ENCODE measurements at places on chromosomes 12 and 14. TPM values are rescaled to one million over a fixed set of nuclear protein-coding genes. Genes with fewer than 3 reads are reported as not detected.

Gene NPFF
- polyA plus RNA-seq: 1.3 TPM

GRCh38 chr14:100281286-100282082, 24.8 kb downstream of the SLC25A29 start:
- no peak for DNase-seq

GRCh38 chr12:111168009-111168900, 200.6 kb downstream of the PHETA1 start:
- DNase-seq: no peak

DNA sequence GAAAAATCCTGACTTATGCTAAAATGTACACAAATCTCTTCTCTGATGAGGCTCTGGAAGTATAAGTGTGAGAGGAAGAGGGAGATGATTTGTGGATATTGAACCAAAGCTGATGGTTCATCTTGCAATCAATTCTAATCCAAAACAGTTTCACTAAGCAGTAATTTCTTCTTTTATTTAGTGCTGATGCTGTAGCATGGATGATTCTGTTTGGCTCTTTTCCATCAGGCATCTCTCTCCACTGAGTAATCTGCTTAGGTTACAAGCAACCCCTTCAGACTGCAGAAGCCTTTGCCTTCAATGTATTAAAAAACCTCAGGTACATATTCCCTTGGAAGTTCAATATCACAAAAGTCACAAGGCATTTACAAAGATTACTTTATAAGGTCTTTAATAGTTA, 159.1 kb upstream of the CCDC198 start:
- no peak for DNase-seq

DNA sequence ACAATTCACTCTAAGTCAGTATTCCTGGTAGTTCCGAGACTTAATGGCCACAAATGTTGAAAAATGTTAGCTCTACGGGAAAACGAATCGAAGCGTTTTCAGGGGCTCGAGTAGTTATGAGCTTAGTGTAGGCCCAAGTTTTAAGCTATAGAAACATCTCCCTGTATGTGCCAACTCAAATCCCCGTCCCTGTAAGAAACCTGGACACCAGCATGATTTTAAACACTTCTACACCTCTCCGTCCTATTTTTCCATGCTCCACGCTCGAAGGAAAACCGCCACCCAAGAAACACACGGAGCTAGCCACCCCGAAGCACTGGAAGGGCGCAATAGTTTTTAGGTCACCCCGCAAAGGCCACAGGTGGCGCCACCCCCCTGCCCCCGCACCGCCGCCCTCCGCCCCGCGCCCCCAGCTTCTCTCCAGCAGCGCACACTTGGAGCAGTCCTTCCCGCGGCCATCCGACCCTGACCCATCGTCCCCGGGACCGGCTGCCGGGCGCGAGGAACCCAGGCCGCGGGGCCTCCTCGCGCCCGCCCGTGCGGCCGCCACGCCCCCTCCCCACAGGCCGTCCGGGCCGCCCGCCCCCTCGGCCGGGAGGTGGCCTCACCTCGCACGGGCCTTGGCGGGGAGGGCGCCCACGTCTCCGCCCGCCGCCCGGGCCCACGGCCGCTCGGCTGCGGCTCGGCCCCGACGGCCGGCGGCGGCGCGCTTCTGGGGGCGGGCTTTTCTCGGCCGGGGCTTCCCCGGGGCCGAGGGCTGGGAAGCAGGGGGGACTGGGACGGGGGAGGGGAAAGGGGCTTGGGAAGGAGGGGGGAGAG, 522 bp downstream of the R3HDM2 start:
- peak; percentile 81 for DNase-seq

- peak; percentile 81 for DNase-seq
Observed at GRCh38 chr12:117032593-117033381, 66.4 kb downstream of the TESC start.

- no peak for DNase-seq
Observed at GRCh38 chr14:22380571-22381407, 208.2 kb downstream of the DAD1 start.

- DNase-seq: no peak
Observed at GRCh38 chr12:75951399-75952278, 79.9 kb downstream of the PHLDA1 start.

DNA sequence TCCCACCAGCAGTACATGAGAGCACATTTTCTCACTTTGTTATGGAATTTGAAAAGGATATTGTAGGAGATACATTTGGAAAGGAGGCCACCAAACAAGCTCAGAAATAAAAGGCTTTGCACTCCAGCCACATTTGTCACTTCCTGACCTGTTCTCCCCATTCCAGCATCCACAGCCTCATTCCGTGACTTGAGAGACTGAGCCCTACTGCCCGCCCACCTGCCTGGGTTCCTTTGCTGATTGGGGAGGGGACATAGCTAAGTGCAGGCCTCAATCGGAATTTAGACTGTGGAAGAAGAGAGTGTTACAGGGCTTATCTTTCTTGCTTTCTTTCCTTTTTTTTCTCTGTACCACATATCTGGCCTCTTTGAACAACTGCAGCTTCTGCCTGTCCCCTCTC, 735.4 kb upstream of the TMEM132C start:
- DNase-seq: peak; percentile 7

All from kidney (tissue), 22 donors.